ENCODE measurements at places on chromosomes 13 and 19.

DNA sequence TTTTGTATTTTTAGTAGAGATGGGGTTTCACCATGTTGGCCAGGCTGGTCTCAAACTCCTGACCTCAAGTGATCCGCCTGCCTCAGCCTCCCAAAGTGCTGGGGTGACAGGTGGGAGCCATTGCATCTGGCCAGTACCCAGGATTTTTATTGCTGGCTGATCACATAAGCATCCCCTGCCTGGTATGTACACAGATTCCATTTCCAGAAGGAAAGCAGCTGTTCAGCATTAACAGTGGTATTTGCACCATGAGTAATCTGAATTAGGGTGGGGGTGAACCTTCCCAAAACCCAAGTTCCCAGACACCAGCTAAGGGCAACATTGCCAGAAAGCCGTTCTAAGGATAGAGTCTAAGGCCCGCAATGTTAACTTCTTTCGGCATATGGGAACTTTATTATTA is 7.3 kb downstream of the ZNF555 start:
- DNase-seq, result no peak

GRCh38 chr13:90032841-90033493 is 1314.5 kb upstream of the MIR17HG start:
- DNase-seq, result no peak

GRCh38 chr13:112897956-112898620 is 70.9 kb upstream of the MCF2L start:
- no peak for DNase-seq

DNA sequence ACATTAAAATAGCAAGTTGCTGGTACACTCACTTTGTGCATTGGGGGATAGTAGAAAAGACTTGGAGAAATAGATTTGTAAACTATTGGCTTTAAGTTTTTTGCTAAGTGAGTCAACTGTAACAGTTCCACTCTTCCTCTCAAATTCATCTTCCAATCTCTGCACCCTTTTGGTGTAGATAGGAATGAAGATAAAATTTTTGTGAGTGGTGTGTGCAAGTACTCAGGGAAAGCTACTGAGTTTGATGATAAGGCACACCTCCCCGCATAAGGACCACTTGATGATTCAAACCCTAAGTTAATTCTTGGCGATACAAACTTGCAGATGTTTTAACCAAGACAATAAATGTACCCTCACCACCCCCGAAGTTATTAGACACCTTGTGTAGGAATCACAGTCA is 168.3 kb upstream of the SLITRK1 start:
- no peak for DNase-seq

GRCh38 chr19:4524808-4525562 is 6.7 kb upstream of the PLIN4 start:
- peak; percentile 4 for DNase-seq

DNA sequence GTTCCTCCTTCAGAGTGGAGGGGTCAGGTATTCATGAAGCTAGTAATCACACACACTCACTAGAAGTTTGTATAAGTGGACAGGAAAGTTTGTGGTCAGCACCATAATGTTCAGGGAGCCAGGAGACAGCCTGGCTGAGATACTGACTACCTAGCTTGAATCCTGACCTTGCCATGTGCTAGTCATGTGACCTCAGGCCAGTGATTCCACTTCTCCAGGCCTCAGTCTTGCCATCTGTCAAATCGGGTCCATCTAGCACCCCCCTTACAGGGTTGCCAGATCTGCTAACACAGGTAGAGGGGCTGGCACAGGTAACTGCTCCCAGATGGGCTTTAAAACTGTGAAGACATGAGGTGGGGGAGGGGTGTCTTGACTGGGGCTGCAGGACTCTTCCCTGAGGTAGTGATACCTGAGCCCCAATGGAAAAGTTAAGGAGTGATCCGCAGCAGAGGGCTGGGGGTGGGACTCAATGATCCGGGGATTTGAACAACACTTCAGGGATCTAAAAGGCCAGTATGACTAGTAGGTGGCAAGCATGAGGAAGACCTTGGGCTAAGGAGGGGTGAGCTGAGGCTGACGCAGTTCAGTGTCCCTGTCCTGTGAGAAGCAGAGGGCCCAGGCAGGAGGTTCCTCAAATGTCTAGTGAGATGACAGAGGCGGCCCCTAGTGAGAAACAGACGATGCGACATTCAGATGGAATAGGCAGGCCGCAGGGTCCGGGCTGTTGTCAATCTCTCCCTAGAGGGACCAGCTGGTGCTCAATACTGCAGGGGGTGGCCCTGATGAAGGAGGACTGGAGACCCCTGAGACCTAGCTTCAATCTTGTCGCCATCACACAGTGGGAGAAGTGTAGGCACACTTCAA is 8.5 kb downstream of the ACTMAP start:
- DNase-seq, result no peak

GRCh38 chr13:114140131-114140905 is 7.9 kb upstream of the RASA3 start:
- DNase-seq, result no peak
